Mucosa of gallbladder (tissue), 1 donor: ENCODE measurements at places on chromosomes 6 and 20. TPM values are rescaled to one million over a fixed set of nuclear protein-coding genes. Genes with fewer than 3 reads are reported as not detected.

SLC22A2 gene
- 1.4 TPM for total RNA-seq

EIF6 gene
- total RNA-seq: 98.5 TPM

SLC16A10 gene
- total RNA-seq: 2.2 TPM

APMAP gene
- 68.8 TPM for total RNA-seq

PEDS1 gene
- 28.6 TPM for total RNA-seq
